Thymus (tissue), 14 donors: ENCODE measurements at places on chromosomes 5 and 9. TPM values are rescaled to one million over a fixed set of nuclear protein-coding genes. Genes with fewer than 3 reads are reported as not detected.

NOTCH1 gene
- 15.9 TPM for polyA plus RNA-seq

HAVCR1 gene
- polyA plus RNA-seq = 0.07 TPM

PCSK1 gene
- 0.48 TPM for polyA plus RNA-seq

ADGRD2 gene
- 0.50 TPM for polyA plus RNA-seq

C9orf50 gene
- 0.23 TPM for polyA plus RNA-seq

GABBR2 gene
- 0.14 TPM for polyA plus RNA-seq

NSD1 gene
- polyA plus RNA-seq = 10.9 TPM

GHR gene
- polyA plus RNA-seq = 4.5 TPM

IL4 gene
- polyA plus RNA-seq = 0.59 TPM

FBP1 gene
- polyA plus RNA-seq = 10.2 TPM

RNF180 gene
- 1.8 TPM for polyA plus RNA-seq

NUTM2F gene
- polyA plus RNA-seq = 0.05 TPM

LRRTM2 gene
- polyA plus RNA-seq = 0.23 TPM

ODF2 gene
- 22.7 TPM for polyA plus RNA-seq

FAM169A gene
- 5.3 TPM for polyA plus RNA-seq

PPP1R26 gene
- 4.1 TPM for polyA plus RNA-seq

ABLIM3 gene
- polyA plus RNA-seq = 7.3 TPM

GOLM1 gene
- 41.5 TPM for polyA plus RNA-seq

DND1 gene
- polyA plus RNA-seq = 5.0 TPM

PDE6A gene
- polyA plus RNA-seq = 0.16 TPM

DDX31 gene
- polyA plus RNA-seq = 11.8 TPM

PCDHB16 gene
- 0.27 TPM for polyA plus RNA-seq

APBA1 gene
- polyA plus RNA-seq = 0.80 TPM

ZNF883 gene
- polyA plus RNA-seq = 1.6 TPM

OTULIN gene
- 9.1 TPM for polyA plus RNA-seq

LCN9 gene
- not detected for polyA plus RNA-seq

PCDHB11 gene
- polyA plus RNA-seq = 0.37 TPM

FST gene
- polyA plus RNA-seq = 7.2 TPM

SH3GL2 gene
- 1.8 TPM for polyA plus RNA-seq

SNCAIP gene
- 7.4 TPM for polyA plus RNA-seq

LCN10 gene
- 12.5 TPM for polyA plus RNA-seq

KIF24 gene
- 0.57 TPM for polyA plus RNA-seq

FGF10 gene
- polyA plus RNA-seq = 0.59 TPM

TXN gene
- 448 TPM for polyA plus RNA-seq

SURF4 gene
- 52.0 TPM for polyA plus RNA-seq

ABITRAM gene
- 20.7 TPM for polyA plus RNA-seq

HK3 gene
- polyA plus RNA-seq = 38.9 TPM

PTGER4 gene
- 25.2 TPM for polyA plus RNA-seq

ECM2 gene
- polyA plus RNA-seq = 3.5 TPM

BRD3 gene
- 14.5 TPM for polyA plus RNA-seq

UBQLN1 gene
- 52.0 TPM for polyA plus RNA-seq

CER1 gene
- 0.07 TPM for polyA plus RNA-seq

TCF7 gene
- polyA plus RNA-seq = 247 TPM

PTTG1 gene
- polyA plus RNA-seq = 72.9 TPM

SRP19 gene
- polyA plus RNA-seq = 165 TPM

JAKMIP2 gene
- 2.6 TPM for polyA plus RNA-seq

CERCAM gene
- 3.1 TPM for polyA plus RNA-seq

TAF11L4 gene
- not detected for polyA plus RNA-seq

LIFR gene
- polyA plus RNA-seq = 27.5 TPM

UGT3A1 gene
- polyA plus RNA-seq = 0.11 TPM

F2RL1 gene
- 3.0 TPM for polyA plus RNA-seq

CDH10 gene
- 0.02 TPM for polyA plus RNA-seq

PGM5 gene
- 5.2 TPM for polyA plus RNA-seq

C9orf153 gene
- polyA plus RNA-seq = 0.16 TPM

CAMK2A gene
- polyA plus RNA-seq = 0.39 TPM
